ENCODE measurements at places on chromosomes 6 and 20.

- no peak for DNase-seq
Measured at GRCh38 chr6:125524356-125524755, 222.6 kb upstream of the HDDC2 start.

- DNase-seq = no peak
Measured at GRCh38 chr6:111030008-111031007, 48.5 kb downstream of the RPF2 start.

DNA sequence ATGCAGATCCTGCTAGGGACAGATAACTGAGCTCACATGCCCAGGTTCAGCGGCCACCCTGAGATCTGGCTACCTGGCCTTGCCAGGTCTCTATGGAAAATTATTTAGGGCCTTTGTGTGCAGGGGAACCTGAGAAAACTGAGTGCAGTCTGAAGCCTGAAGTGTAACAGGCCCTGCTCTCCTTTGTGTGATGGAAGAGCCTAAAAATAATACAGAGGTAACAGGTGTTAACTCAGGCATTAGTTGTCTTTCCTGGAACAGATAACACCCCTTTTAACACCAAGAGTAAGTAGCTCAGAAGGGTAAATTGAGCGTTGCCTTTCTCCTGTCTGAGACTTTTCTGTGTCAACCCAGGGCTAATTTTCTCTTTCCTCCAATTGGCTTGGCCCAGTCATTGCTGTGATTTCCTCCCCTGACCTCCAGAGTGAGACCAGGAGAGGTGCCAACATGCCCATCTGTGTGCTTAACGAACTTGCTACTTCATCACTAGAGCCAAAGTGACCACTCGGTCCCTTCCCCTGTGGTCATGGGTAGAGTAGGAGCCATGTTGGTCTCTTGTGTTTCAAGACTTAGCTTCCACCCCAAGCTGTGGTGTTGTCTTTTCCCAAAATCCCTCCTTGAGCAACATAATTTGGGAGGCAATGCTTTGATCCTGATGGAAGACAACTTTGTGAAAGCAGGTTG lies 304.4 kb upstream of the JAG1 start:
- no peak for DNase-seq

DNA sequence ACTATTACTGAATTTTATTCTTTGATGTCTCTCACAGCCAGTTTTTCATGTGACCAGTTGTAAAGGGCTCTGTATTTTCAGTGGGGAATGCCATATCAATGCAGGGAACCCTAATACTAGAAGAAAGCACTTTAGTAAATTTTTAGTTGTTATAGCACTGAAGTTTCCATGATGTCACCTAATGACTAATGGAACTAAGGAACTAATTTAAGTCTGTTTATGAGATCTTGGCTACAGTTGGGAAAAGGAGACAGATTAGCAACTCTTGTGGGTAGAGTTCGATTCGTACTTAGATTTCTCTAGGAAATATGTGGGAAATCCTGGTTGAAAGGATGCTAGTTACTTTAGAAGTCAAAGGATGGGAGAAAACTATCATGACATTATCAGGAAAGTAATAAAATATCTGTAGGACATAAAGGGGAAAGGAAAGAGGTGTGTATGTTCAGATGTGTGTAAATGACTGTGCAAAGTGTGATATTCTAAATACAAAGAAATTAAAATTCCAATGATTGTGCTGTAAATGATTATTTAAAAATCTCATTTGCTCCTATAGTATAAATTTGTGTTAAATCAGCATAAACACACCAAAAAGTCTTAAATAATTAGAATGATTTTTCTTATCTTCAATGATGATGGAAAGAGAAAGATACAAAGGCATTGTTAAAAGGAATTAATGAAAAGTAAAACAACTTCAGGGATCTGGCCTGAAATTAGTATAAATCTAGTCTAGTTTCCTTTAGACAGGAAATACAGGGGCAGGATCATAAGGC lies 103.4 kb downstream of the LRRC1 start:
- DNase-seq = no peak

GRCh38 chr6:158020272-158020711 lies 38.6 kb downstream of the SYNJ2 start:
- DNase-seq = no peak

- no peak for DNase-seq
Measured at GRCh38 chr6:13472976-13473767, 14.2 kb downstream of the GFOD1 start.

DNA sequence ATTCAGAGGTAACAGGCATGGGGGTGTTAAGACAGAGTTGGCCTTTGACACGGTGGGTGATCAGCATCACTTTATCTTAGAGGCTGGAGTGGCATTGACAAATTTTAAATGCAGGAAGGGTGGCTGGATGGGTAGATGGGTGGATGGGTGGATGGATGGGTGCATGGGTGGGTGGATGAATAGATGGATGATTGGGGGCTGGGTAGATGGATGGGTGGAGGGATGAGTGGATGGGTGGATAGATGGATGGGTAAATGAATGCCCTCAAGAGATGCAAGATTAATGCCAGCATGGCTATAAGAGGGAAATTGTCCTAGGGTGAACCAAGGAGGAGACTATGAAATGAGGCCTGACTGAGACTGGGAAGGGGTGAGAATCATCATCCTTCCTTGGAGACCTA lies 18.4 kb downstream of the ITPR3 start:
- no peak for DNase-seq

DNA sequence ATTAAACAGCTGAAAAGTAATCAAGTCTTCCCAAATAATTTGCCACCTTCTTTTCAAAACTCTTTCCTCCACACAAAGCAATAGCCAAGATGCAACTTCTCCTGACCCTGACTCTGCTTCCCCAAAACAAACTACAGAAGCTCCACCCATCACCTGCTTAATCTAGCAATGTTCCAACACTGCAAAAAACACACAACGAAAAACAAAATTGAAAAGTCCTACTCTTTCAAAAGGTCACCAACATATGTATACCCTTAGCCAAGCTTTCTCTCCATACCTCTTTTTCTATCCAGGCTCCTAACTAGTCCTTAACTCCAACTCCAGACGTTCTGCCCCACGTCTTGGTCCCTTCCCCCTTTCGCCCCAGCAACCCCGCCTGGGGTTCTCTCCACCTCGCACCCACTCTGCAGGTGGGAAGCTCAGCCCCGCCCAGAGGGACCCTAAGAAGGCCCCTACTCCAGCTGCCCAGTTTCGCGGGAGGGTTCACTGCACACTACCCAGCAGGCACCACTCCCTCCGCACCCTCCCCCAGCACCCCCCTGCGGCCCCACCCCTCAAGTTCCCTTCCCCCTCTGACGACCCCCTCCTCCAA lies 717 bp downstream of the CSNK2A1 start:
- DNase-seq = no peak

DNA sequence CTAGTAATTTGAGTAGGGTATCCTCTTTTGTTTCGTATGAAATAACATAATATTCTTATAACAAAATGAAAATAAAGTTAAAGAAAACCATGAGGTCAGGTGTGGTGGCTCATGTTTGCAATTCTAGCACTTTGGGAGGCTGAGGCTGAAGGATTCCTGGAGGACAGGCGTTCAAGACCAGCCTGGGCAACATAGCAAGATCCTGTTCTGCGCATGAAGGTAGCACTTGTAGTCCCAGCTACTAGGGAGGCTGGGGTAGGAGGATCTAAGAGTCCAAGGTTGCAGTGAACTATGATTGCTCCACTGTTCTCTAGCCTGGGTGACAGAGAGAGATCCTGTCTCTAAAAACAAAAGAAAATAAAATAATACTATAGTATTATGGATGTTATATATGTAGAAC lies 145.6 kb downstream of the PDSS2 start:
- DNase-seq = no peak

GRCh38 chr6:92415656-92416055 lies 1003.7 kb downstream of the EPHA7 start:
- no peak for DNase-seq

GRCh38 chr6:125102891-125103290 lies 50.7 kb upstream of the TPD52L1 start:
- peak; percentile 79 for DNase-seq

GRCh38 chr6:140064366-140064765 lies 689.9 kb upstream of the CITED2 start:
- no peak for DNase-seq

GRCh38 chr20:39909447-39909846 lies 779.6 kb downstream of the MAFB start:
- no peak for DNase-seq

- no peak for DNase-seq
Measured at GRCh38 chr20:19672498-19672897, 85.6 kb upstream of the RIN2 start.

DNA sequence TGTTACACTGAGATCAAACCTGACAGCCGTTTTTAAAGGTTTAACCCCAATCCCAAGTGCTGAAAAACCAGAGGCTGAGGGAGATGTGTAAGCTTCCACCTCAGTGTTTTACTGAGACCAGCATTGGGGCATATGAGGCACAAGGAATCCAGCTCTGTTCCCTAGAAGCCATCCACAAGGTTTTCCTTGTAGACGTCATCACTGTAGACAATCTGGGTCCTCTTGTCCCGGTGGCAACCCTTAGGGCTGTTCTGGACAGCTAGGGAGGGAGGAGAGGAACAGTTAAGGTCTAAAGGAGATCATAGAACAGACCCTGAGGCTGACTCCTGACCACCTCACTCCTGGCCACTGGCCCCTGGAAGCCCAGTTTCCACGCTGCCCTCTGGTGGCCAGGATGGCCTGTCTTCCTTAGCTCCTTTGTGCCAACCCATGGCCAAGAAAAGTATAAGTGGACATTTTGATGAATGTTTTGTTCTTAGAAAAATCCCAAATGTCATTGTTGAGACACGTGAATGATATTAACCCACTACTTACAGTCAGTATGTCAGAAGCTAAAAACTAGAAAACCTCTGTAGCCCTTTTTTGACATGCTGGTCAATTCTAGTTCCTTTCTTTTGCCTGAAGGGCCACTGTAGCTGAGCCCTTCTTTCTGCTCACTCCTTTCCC lies 6.4 kb downstream of the CFB start:
- no peak for DNase-seq

- no peak for DNase-seq
Measured at GRCh38 chr6:159751448-159751847, 10.4 kb upstream of the ACAT2 start.

GRCh38 chr6:29965563-29965872 lies 23.2 kb downstream of the HLA-A start:
- no peak for DNase-seq

GRCh38 chr6:160043784-160044183 lies 74.9 kb downstream of the IGF2R start:
- no peak for DNase-seq

DNA sequence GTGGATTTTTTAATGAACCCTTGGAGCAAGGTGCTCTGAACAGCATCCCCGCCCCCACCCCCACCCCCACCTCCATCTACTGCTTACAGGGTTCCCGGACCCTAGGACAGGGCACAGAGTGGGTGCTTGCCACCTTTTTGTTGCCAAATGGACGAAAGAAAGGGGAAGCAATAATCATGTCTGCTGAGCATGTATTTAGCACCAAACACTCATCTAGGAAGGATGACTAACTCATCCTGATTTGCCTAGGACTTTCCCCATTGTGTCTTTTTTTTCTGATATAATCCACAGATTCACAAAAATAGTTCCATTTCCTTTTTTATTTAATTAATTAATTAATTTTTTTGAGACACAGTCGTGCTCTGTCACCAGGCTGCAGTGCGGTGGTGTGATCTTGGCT lies 1.2 kb upstream of the PLTP start:
- DNase-seq = no peak

DNA sequence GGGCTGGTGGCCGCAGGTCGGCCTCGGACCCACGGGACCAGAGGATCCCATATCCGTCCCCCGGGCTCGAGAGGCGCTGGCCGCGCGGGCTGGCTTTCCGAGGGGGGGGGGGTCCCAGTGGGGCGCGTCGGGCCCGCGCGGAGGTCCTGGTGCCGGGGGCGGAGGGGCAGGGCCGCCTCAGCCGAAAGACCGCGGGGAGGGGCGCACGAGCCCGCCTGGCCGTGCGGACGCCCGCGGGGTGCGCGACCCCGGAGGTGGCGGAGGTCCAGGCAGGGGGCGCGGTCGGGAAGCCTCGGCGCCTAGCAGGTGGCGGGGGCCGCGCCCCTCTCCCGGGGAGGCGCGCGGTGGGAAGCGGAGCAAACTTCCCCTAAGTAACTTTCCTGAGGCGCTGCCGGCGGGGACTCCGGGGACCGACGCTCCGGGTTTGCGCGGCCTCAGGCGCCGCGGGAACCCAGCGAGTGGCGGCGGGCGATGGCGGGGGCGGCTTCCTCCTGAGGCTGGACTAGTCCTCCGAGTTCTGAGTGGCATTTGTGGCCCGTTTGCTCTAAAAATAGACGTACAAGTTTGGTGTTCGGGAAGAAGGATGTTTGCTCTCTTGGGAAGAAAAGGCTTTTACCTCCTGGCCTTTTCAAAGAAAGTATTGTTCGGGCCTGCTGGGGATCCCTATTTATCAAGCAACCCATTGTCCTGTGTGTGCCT lies 26.5 kb upstream of the BTBD3 start:
- DNase-seq = no peak

DNA sequence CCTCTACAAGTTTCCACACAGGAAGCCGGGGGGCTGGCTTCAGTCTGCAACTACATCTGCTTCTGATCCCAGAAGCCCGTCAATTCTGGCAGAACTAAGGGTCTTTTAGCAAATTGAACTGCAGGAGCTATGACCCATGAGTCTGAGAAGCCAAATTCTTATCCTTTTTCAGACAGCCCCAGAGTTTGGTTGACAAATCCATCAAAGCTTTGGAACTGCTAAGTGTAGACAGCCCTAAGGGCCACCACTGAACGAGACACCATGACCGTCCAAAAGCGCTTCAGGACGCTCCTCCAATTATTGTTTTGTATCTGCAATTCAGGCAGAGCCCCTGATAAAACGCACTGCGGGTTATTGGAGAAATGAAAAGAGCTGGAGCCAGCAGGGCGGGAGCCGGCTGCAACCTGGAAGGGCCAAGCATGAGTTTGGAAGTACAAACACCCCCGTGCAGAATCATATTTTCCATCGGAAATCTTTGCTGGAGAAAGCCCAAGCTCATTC lies 67.1 kb downstream of the GNAS-AS1 start:
- no peak for DNase-seq

DNA sequence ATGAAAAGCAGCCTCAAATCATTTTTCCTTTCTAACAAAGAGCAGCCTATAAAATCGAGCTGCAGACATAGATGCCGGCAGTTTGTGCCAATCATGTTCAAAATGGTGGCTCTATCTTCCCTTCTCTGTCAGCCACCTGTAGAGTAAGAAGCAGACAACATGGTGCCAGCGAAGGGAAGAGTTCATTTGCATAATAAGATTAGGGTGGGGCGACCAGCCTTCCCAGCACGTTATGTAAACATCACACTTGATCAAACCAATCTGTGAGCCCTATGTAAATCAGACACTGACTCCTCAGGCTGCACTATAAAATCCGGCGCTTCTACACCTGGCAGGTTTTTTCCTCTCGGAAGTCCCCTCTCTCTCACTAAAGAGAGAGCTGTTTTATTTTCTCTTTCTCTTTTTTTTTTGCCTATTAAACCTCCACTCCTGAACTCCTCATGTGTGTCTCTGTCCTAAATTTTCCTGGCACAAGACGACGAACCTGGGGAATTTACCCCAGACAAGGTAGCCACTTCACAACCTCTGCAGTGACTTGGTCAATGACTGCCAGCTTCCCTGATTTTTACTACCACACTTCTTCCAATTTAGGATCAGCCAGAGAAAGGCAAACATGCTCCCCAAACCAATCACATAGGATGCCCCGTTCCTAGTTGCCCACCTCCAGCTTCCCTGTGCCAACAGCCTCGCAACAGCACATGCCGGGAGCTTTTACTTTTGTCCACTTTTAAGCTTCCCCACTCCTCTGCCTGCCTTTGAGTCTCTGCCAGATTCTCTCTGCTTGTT lies 12.9 kb downstream of the TPMT start:
- no peak for DNase-seq

GRCh38 chr6:3022765-3023662 lies 23.3 kb downstream of the NQO2 start:
- no peak for DNase-seq
